ENCODE measurements at places on chromosomes 1 and 21.

DNA sequence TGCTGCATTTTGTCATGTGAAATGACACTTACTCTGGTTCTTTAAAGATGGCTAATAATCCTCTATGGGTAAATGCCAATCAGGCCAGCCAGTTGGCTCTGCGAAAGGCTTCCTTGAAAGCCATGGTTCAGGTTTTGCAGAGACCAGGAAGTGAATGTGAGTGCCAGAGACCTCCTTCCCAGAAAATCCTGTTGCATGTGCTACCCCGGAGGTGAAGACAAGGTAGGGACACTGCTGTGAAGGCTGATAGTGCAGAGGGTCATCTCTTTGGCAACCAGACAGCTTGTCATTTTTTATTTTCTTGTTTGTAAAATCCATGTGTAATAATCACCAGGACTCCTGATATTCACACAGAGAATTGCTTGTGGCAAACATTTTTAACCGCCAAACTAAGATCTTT, 18.7 kb downstream of the LRRC8D start:
- no peak for DNase-seq

DNA sequence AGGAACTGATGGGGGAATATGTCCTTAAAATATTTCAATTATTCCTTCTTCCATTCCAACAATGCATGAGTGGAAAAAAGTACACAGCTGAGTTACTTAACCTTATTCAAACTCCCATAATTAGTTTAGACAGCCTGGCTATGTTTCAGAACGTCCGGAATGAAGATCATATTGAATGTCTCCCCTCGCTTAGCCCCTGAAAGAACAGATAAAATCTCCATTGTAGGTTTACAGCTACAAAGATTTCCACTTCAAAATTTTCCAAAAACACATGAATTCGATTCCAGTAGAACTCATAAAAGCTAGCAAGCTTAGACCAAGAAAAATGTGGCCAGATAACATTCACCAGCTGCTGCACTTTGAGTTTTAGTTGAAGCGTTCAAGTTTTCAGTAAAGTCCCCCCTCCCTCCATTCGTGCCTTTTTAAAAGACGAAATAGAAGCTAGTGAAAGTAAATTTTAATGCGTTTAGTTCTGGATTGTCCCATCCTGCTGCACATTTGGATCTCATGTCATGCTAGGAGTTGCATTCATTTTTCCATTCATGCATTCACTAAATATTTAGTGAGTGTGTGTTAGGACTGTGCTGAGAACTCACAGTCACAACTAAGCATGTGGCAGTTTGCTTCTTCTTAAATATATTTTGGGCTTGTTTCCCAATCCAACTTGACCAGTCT, 29.4 kb upstream of the SSX2IP start:
- DNase-seq, result no peak

DNA sequence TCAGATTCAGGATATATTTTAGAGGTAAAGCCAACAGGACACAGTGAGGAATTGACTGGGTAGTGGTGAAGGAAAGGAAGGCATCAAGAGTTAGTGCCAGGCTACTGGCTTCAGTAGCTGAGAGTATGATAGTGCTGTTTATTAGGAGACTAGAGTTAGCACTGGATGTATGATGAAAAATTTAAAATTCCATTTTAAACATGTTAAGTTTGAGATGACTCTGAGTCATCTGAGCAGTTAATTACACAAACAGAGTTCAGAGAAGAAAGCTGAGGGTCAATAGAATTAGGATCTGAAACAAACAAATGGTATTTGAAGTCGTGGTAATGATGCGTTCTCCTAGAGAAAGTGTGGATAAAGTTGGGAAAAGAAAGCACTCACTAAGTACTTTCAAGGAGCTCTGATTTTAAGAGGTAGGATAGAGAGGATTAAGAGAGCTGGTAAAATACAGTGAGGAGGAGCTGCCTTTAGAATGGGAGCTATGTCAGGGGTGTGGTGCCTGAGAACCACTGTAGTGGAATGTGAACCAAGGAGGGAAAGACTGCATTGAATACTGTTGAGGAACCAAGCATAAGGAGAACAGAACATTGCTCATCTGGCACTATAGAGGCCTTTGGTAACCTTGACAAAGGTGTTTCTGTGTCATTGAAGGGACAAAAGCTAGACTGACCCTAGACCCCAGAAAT, 21.7 kb upstream of the SHCBP1L start:
- DNase-seq, result no peak

- DNase-seq, result no peak
Measured at GRCh38 chr1:150053926-150054325, 13.7 kb upstream of the VPS45 start.

GRCh38 chr1:211327346-211327921, 801 bp downstream of the TRAF5 start:
- DNase-seq, result peak; percentile 41

DNA sequence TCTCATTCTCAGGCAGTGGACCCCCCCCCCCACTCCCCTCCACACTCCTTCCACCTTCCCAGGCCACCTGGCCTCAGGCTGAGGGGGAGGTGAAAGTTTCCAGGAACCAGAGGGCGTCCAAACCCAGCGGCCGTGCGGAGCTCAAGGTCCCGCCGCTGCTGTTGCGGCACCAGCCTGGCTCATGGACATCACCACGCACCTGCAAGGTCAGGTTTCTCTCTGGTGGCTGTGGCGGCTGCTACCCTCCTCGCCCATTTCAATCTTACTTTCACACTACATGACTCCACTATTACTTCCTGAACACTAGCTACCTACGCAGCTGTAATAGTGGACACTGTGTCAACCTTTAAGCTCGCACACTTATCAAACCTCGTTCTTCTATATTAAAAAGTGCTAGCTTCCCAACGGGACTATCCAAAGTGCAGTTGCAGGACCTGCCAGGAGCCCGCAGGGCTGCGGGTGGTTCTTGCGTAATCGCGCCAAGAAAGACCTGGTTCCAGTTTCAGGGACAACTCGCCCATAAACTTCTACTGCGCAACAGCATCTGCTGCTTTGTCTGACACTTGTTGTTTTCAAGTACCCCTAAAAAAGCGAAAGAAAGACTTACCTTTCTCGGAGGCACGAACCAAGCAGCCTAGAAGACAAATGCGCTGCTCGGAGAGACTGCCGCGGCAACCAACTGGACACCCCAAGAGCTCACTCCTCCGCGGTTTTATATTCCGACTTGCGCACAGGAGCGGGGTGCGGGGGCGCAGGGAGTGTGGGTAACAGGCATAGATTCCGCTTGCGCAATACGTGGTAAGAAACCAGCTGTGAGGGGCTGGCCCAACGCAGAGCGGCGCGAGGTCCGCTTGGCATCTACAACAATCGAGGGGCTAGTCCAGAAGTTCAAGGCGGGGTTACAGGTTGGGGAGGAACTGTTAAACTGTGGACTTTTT, at the start of gene DIRAS3:
TSS of gene DIRAS3 (minus strand) at position 687 of the 938 bp plus-strand sequence. CDS start 3,330 bp downstream, outside the sequence.
- no peak for DNase-seq

GRCh38 chr1:13587256-13588030, 3.8 kb downstream of the PDPN start:
- DNase-seq, result no peak

GRCh38 chr1:25806418-25806817, 6.4 kb downstream of the SELENON start:
- DNase-seq, result no peak

Data from activated CD4-positive, alpha-beta T cell treated with anti-CD3 and anti-CD28 coated beads, Interleukin-2, amount 50 U/mL, for 16 hours (primary cell).